ENCODE measurements at places on chromosomes 13 and 19.
A peak's percentile ranks its signal among the peaks of the same experiment; 100 is the strongest.

GRCh38 chr13:42361701-42362100, 89.7 kb downstream of the AKAP11 start:
- H3K36me3 ChIP-seq: no peaks in the 10 kb centered on the region
- no peak for DNase-seq
- H3K4me3 ChIP-seq: no peak overlapping the region
- peaks cover 7% of the 10 kb centered on the region for H3K4me1 ChIP-seq
- H3K27ac ChIP-seq: no peak overlapping the region
- no peaks in the 10 kb centered on the region for H3K27me3 ChIP-seq

DNA sequence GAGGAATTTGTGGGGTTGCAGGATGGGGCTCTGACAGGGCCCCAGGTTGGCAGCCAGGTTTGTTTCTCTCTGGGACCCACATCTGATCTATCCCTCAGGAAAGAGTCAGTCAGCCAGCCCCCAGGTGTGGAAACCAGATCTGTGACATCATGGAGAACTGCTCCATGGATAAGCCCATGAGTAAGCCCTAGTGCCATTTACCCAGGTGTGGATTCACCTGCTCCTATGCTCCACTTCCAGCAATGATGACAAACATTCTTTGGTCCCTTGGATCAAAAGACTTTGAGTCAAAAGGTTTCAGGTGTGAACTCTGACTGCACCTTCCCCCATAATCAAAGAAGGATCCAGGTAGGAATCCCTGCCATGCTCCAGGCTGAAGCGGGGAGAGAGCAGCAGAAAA, 26.9 kb upstream of the IGFL4 start:
- no peaks in the 10 kb centered on the region for H3K4me1 ChIP-seq
- no peak overlapping the region for H3K4me3 ChIP-seq
- peaks cover 40% of the 10 kb centered on the region for H3K27me3 ChIP-seq
- no peak overlapping the region for H3K27ac ChIP-seq

DNA sequence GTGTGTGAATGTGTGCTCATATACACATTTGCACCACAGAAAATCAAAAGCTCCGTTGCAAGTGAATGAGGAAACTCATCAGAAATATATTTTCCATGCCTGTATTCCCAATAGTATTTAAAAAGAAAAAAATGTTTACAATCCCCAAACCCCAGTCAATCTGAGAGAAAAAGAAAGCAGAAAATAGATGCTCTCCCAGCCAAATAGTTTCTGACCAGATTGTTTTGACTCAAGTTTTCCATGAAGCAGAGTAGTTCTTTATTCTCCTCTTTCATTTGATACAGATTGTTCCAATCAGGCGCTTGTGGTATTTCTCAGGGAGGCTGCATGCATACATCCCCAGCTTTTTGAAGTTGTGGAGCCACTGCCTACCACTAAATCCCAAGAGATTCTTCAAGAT, 110.6 kb downstream of the STARD13 start:
- peaks cover 4% of the 10 kb centered on the region for H3K27me3 ChIP-seq
- no peak overlapping the region for H3K27ac ChIP-seq
- H3K4me1 ChIP-seq: no peaks in the 10 kb centered on the region
- no peak overlapping the region for H3K4me3 ChIP-seq
- no peaks in the 10 kb centered on the region for H3K36me3 ChIP-seq
- DNase-seq: no peak

GRCh38 chr19:32692727-32693061, 1.1 kb downstream of the NUDT19 start:
- H3K27ac ChIP-seq: peak overlapping the region; percentile 71
- H3K27me3 ChIP-seq: no peaks in the 10 kb centered on the region
- H3K36me3 ChIP-seq: peaks cover 35% of the 10 kb centered on the region

GRCh38 chr13:82717249-82717648, 1165.0 kb downstream of the SLITRK1 start:
- H3K27me3 ChIP-seq: no peaks in the 10 kb centered on the region
- no peak overlapping the region for H3K27ac ChIP-seq
- no peak for DNase-seq
- no peak overlapping the region for H3K4me3 ChIP-seq
- no peaks in the 10 kb centered on the region for H3K36me3 ChIP-seq

GRCh38 chr13:46565808-46566750, 13.1 kb downstream of the LRCH1 start:
- peaks cover 2% of the 10 kb centered on the region for H3K36me3 ChIP-seq
- H3K27ac ChIP-seq: no peak overlapping the region
- no peaks in the 10 kb centered on the region for H3K4me1 ChIP-seq
- DNase-seq: no peak
- no peaks in the 10 kb centered on the region for H3K27me3 ChIP-seq

GRCh38 chr19:42068361-42068755, 1.6 kb downstream of the GRIK5 start:
- DNase-seq: no peak
- peaks cover 3% of the 10 kb centered on the region for H3K27me3 ChIP-seq
- no peaks in the 10 kb centered on the region for H3K4me1 ChIP-seq
- no peak overlapping the region for H3K4me3 ChIP-seq

All from DND-41 (cell line).